ENCODE measurements at places on chromosomes 1 and 21.

DNA sequence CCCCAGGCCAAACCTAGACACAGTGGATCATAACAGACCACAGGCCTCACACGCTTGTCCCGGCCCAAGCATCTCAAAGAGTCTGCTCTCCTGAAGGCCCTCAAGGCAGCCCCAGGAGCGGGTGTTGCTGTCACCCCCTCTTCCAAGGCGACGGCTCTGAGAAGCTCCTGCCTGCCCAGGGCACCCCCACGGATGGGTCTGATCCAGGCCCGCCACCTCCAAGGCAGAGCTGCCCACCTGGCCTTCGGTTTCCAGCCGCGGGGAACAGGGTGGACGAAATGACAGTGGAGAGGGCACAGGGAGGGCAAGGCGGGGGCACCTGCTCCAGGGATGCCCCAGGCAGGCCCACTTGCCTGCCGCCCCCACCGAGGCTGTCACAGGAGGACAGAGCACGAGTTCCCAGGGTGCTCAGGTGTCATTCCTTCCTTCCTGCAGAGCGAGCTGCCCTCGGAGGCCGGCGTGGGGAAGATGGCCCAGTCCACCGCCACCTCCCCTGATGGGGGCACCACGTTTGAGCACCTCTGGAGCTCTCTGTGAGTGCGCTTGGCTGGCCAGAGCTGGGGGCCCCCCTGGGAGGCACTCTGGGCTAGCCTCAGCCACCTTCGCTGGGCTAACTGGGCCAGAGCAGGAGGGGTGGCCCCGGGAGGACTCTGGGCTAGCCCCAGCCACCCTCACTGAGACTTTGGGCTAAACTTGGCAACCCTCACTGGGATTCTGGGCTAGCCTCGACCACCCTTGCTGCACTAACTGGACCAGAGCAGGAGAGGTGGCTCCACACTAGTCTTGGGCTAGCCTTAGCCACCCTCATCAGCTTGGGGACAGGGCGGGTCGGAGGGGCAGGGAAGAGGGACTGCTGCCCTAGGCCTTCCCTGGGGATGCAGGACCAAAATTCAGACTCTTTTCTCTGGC lies 29.8 kb downstream of the TP73 start:
- DNase-seq: no peak

DNA sequence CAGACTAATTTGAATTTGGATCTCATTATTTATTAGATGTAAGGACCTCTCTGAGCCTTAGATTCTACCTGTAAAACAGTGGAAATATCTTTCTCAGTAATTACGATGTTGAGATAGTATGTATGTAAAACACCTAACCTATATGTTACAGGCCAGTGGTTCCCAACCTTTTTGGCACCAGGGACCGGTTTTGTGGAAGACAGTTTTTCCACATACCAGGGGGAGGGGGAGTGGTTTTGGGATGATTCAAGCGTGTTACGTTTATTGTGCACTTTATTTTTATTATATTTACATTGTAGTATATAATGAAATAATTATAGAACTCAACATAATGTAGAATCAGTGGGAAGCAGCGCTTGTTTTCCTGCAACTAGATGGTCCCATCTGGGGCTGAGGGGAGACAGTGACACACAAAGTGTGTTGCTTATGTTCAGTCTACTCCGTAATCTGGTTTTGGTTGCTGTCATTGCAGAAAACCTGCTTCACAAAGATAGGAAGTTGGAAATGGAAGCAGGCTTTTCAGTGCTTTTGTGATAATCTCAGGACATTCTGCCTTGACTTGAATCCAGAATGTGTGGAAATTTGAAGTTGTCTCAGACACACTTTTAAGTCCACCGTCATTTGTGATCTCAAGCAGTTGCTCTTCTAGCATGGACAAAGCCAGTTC lies 12.8 kb downstream of the XPR1 start:
- DNase-seq: no peak

DNA sequence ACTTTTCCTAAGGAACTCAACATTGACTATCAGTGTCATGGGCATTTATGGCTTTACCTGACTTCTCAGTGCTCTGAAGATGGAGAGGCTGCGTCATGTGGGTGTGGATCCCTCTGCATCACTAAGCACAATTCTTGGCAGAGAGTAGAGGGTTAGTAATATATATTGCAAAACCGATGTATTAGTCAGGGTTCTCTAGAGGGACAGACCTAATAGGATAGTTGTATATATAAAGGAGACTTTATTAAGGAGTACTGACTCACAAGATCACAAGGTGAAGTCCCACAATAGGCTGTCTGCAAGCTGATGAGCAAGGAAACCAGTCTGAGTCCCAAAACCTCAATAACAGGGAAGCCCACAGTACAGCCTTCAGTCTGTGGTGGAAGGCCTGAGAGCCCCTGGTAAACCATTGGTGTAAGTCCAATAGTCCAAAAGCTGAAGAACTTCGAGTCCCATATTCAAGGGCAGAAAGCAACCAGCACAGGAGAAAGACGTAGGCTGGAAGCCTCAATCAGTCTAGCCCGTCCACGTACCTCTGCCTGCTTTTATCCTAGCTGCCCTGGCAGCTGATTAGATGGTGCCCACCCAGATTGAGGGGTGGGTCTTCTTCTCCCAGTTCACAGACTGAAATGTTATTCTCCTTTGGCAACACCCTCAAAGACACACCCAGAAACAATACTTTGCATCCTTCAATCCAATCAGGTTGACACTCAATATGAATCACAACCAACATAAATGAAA lies 159.7 kb upstream of the NRIP1 start:
- DNase-seq: no peak

- DNase-seq: no peak
Observed at GRCh38 chr1:32010246-32010645, 3.4 kb upstream of the KHDRBS1 start.

DNA sequence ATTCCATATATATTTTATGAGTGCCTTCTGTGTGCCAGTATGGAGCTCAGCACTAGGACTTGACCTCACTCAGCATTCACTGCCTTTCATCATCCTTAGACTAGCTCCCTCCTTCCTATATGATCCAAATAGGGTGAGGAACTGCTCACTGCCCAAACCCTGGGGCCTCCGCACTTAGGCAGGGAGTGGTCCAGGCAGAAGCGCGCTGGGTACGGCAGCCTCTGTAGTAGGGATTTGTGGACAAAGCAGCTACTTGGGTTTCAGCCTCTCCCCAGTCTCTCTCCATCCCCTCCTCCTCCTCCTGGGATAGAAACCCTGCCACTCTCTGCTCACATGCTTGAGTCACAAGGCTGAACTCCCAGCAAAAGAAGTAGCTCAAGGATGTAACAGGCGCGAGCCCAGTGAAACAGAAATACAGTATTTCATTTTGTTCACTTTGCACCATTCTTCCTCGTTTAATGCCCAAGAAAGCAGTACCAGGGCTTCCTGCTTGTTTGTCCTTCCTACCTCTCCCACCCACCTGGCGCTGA lies 32.9 kb downstream of the PLEKHA6 start:
- no peak for DNase-seq

GRCh38 chr1:196997423-196997822 lies 20.1 kb downstream of the CFHR5 start:
- no peak for DNase-seq

DNA sequence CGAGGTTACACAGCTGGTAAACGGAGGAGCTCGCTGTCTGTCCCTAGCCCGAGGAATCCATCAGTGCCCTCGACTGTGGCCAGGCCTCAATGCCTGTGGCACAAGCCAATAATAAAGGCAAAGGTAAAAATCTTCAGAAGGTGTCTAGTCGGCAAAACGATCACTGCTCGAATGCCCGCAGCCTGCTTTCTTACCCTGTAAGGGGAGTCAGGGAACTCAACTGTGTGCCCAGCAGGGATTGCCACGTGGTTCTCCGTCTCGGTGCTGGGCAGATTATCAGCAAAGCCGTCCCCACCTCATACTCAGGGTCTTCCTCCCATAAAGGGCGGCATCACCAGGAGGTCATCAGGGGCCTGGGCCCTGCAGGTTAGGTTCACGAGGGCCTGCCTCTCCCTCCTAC lies 103.4 kb downstream of the PAX7 start:
- no peak for DNase-seq

GRCh38 chr1:233006108-233006507 lies 55.7 kb downstream of the NTPCR start:
- DNase-seq: no peak

- no peak for DNase-seq
Observed at GRCh38 chr1:44316231-44316759, 38.8 kb downstream of the ERI3 start.

- DNase-seq: peak; percentile 66
Observed at GRCh38 chr1:66752000-66752592, at the start of gene DYNLT5. TSS of gene DYNLT5 (plus strand) at chr1:66752459. CDS start at chr1:66754659, 2,200 bp downstream.

GRCh38 chr21:22343303-22343702 lies 1345.1 kb downstream of the NCAM2 start:
- DNase-seq: no peak

- no peak for DNase-seq
Observed at GRCh38 chr1:48190881-48191280, 31.6 kb upstream of the SLC5A9 start.

- no peak for DNase-seq
Observed at GRCh38 chr21:32007456-32007855, 134.6 kb downstream of the HUNK start.

DNA sequence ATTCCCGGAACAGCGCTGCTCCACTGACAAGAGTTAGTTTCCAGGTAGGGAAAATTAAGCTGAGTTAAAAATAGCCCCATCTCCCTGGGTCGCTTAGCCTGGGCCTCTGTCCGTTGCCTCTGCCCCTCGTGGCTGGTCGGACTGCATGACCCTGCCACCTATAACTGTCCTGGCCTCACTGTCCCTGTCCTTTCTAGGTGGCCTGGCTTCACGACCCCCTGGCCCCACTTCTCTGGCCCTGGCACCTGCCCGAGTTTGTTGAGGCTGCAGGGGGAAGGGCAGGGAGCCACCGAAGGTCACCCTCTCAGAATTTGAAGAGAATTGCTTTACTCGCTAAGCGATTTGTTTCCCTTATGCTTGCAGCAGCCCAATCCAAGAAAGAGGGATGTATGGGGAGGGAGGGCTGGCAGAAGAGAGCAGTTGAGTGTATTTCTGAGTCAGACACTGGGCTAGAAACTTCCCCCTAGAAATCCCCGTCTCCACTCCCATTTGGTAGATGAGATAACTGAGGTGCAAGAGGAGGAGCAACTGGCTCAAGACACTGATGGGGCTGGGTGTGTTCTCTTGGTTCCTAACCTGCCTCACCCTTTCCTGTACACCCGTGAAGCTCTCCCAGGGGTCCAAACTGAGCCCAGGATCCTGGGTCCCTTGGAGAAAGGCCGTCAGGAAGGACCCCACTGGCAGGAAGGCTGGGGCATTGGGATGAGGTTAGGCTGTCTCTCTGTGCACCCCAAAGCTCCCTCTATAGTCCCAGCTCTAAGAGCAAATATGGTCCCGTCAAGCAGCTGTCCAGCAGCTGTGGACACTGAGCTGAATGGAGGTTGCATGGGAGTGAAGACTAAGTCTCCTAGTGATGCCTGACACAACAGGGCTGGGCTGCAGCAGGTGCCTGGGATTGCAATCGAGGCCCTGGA lies 2.9 kb upstream of the EDN2 start:
- no peak for DNase-seq

GRCh38 chr1:192477630-192478029 lies 97.9 kb upstream of the RGS1 start:
- no peak for DNase-seq

DNA sequence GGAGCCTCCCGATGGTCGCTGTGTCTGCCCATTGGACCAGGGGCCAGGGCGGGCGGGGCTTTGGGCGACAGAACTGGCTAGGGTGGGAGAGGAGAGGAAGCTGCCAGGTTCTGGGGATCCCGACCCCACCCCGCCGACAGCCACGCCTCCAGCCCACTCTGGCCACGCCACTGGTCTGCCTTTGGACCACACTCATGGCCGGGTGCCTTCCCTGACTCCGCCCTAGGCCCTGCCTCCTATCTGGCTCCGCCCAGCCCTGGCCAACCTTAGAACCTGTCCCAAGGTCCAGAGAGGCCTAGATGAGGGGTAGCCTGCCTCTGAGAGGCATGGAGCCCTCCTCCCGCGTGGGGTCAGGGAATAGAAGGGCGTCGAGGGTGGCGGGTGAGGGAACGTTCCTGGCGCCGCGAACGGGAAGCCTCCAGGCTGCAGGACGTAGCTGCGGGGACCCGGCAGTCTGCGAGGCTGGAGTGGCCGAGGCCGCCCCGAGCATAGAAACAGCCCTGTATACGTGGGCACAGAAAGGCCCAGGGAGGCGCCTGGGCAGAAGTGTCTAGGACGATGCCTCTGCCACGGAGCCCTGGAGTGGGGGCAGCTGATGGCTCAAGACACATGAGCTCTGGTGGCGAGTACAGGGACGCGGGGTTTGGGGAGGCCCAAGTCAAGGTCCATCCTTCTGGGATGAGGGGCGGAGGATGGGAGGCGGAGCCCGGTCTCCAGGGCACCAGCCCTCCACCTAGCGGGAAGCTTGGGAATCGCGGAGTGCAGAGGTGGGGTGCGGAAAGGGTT lies 11.5 kb upstream of the COL16A1 start:
- peak; percentile 98 for DNase-seq

All from right hindlimb (tissue), 1 donor.